Neural progenitor cell (in vitro differentiated cells): ENCODE measurements at places on chromosomes 7 and 10. TPM values are rescaled to one million over a fixed set of nuclear protein-coding genes. Genes with fewer than 3 reads are reported as not detected.

Gene LEP
- total RNA-seq, result not detected in 2 replicates

Gene MYO3A
- 0.09 and 0.46 TPM in 2 replicates for total RNA-seq

Gene NPFFR1
- 0.06 TPM in 1 of 2 replicates, not detected in the other for total RNA-seq

Gene IL6
- total RNA-seq, result not detected in 2 replicates

Gene TCF7L2
- total RNA-seq, result 11.0 and 12.3 TPM in 2 replicates

DNA sequence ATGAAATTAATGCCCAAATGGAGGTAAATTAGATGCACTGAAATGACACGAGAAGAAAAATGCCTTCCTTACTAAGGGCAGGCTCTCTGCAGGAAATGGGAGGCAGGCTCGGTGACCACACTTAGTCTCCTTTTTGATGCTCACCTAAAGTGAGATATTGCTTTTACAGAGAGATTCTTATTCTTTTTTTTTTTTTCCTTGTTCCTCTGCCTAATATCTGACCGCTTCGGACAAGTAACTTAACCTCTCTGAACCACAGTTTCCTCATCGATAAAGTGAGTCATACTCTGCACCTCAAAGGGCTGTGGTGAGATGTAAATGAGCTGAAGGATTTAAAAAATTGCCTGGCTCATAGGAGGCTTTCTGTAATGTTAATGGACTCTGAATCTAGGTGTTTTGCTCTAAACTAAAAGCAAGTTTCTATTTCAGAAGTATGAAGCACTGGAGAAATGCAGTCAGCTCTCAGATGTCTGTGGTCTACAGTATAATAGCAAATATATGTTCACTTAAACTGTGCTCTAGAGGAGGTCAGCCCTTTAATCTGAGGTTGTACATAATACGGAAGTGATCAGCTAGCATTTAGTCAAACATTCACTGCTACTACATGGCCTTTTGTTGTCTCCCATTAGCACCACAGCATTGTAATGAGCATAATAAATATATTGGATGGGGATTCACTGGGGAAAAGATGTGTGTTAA, 23.2 kb downstream of the NKX2-3 start:
- H3K4me1 ChIP-seq, result peaks cover 8% of the 10 kb centered on the region
- no peak overlapping the region for H3K4me3 ChIP-seq
- no peak for DNase-seq
- H3K27me3 ChIP-seq, result peaks cover 51% of the 10 kb centered on the region

GRCh38 chr10:122894261-122894944, 15.0 kb upstream of the FAM24B start:
- H3K4me3 ChIP-seq, result no peak overlapping the region
- H3K27me3 ChIP-seq, result no peaks in the 10 kb centered on the region
- no peaks in the 10 kb centered on the region for H3K4me1 ChIP-seq

GRCh38 chr10:110356628-110357245, 52.0 kb upstream of the SMNDC1 start:
- no peaks in the 10 kb centered on the region for H3K4me1 ChIP-seq
- no peaks in the 10 kb centered on the region for H3K36me3 ChIP-seq
- DNase-seq, result no peak
- no peak overlapping the region for H3K4me3 ChIP-seq
- no peaks in the 10 kb centered on the region for H3K27me3 ChIP-seq
- H3K27ac ChIP-seq, result no peak overlapping the region

DNA sequence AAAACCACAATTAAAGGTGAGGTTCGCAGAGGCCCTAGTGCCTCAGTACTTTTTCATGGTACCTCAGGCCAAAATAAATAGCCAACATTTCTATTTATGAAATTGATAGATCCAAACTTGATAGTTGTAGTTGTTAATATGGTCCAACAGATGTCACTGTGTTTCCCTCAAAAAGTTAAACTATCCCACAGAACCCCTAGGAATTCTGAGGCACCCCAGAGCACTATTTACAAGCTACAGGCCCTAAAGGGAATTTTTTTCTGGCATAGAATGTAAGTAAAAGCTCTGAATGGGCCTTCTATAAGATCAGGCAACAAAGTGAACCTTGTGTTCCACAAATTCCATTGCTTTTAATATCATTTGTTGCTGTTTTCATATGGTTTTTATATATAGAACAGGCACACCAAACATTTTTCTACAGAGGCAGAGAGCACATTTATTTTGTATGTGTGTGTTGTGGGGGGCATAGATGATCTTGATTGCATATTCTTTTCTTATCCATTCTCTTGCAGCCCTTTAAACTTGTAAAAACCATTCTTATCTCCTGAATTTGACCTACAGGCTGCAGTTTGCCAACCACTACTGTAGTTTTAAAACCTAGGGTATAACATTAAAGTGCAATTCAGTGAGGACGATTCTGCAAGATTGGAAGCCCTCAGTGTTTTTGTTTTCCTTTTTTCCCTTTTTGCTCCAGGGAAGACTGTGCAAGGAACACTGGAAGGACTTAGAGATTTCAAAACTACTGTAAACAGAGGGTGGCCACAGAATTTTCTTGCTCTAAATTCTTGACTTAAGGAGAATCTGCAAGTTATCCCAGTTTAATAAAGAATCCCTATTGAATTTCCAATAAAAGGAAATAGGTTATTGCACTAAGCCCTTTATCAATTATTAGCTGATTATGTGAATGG, 3.5 kb upstream of the ARL4A start:
- peaks cover 7% of the 10 kb centered on the region for H3K4me1 ChIP-seq
- no peak overlapping the region for H3K27ac ChIP-seq
- H3K27me3 ChIP-seq, result peaks cover 7% of the 10 kb centered on the region
- H3K4me3 ChIP-seq, result no peak overlapping the region
- H3K36me3 ChIP-seq, result no peaks in the 10 kb centered on the region
- DNase-seq, result no peak

DNA sequence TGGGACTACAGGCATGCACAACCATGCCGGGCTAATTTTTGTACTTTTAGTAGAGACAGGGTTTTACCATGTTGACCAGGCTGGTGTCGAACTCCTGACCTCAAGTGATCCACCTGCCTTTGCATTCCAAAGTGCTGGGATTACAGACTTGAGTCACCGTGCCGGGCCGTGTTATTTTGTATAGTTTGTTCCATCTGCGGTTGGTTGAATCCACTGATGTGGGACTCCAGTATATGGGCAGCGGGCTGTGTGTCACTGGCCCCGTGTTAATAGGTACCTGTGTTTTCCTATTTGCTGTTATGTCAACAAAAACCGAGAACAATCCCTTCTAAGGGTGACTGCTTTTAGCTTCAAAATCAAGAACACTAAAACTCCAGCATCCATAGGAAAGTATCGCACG, 297.6 kb upstream of the PITRM1 start:
- no peak overlapping the region for H3K4me3 ChIP-seq
- no peaks in the 10 kb centered on the region for H3K27me3 ChIP-seq
- H3K27ac ChIP-seq, result no peak overlapping the region
- DNase-seq, result no peak
- no peaks in the 10 kb centered on the region for H3K36me3 ChIP-seq

GRCh38 chr10:36373424-36374096, 731.5 kb upstream of the FZD8 start:
- H3K4me3 ChIP-seq, result no peak overlapping the region
- no peaks in the 10 kb centered on the region for H3K27me3 ChIP-seq
- no peaks in the 10 kb centered on the region for H3K36me3 ChIP-seq
- H3K27ac ChIP-seq, result no peak overlapping the region
- peak; percentile 5 for DNase-seq
- peaks cover 4% of the 10 kb centered on the region for H3K4me1 ChIP-seq

DNA sequence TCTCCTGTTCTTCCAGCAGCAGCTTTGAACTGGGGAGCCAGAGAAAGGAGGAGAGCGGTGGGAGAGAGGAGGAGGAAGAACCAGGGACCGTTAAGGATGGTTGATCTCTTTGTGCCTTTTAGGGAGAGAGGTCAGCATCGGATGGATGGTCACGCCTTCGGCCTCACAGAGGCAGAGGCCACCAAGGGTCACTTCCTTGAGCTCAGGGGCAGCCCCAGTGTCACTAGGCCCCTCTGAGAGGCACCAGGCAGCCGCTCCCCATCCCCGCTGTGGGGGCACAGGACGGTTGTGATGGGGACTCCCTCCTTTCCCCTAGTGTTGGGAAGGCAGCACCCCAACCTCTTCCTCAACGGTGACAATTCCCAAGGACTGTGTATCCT, 121.4 kb downstream of the DNAJB6 start:
- H3K4me1 ChIP-seq, result no peaks in the 10 kb centered on the region
- no peak for DNase-seq
- H3K27me3 ChIP-seq, result peaks cover 3% of the 10 kb centered on the region
- H3K4me3 ChIP-seq, result no peak overlapping the region
- H3K36me3 ChIP-seq, result no peaks in the 10 kb centered on the region
- H3K27ac ChIP-seq, result no peak overlapping the region

- H3K36me3 ChIP-seq, result no peaks in the 10 kb centered on the region
- no peak for DNase-seq
- no peak overlapping the region for H3K27ac ChIP-seq
- no peak overlapping the region for H3K4me3 ChIP-seq
These were observed 18.6 kb downstream of the AGMO start for GRCh38 chr7:15543256-15543655.

DNA sequence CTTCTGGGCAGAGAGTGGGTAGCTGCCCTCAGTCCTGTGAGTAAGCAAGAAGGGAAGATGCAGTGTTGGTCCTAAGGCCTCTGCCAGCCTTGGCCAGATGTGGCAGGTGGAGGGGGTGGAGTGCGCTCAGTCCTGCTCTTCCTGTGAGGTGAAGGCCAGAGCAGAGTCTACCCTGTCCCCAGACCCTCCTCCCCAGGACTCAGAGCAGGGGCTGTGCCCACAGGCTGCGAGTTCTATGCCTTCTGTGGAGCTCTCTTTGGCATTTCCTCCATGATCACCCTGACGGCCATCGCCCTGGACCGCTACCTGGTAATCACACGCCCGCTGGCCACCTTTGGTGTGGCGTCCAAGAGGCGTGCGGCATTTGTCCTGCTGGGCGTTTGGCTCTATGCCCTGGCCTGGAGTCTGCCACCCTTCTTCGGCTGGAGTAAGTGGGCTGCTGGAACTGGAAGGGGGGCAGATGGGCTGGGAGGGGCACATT, 4.0 kb downstream of the OPN4 start:
- no peak overlapping the region for H3K4me3 ChIP-seq
- no peaks in the 10 kb centered on the region for H3K27me3 ChIP-seq
- no peak overlapping the region for H3K27ac ChIP-seq
- H3K36me3 ChIP-seq, result no peaks in the 10 kb centered on the region
- H3K4me1 ChIP-seq, result no peaks in the 10 kb centered on the region

DNA sequence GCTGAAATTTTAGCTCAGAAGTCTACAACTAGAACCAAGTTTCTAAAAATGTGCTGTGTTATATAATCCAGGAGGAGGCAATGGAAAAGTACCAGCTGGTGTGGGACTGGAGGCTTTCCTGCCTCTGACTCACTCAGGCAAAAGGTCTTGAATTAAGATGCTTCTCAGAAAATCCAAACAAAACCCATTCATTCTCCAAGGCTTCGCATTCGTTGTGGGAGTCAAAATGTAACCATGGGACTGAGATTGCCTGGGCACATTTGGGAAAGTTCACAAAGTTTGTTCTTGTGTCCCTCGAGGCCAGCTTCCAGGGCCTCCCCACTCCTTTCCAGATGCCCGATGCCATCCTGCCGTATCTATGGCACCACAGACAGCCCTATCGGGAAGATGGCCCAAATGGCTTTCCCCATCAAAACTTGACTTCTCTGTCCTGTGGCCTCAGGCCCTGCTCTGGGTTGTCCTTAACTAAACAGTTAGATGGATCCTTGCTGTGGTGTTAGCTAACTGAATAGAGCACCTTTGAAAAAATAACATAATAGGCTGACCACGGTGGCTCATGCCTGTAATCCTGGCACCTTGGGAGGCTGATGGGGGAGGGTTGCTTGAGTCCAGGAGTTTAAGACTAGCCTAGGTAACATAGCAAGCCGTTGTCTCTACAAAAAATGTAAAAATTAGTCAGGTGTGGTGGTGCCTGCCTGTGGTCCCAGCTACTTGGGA, 180.5 kb downstream of the PFKFB3 start:
- H3K36me3 ChIP-seq, result no peaks in the 10 kb centered on the region
- no peaks in the 10 kb centered on the region for H3K4me1 ChIP-seq
- no peak overlapping the region for H3K27ac ChIP-seq

DNA sequence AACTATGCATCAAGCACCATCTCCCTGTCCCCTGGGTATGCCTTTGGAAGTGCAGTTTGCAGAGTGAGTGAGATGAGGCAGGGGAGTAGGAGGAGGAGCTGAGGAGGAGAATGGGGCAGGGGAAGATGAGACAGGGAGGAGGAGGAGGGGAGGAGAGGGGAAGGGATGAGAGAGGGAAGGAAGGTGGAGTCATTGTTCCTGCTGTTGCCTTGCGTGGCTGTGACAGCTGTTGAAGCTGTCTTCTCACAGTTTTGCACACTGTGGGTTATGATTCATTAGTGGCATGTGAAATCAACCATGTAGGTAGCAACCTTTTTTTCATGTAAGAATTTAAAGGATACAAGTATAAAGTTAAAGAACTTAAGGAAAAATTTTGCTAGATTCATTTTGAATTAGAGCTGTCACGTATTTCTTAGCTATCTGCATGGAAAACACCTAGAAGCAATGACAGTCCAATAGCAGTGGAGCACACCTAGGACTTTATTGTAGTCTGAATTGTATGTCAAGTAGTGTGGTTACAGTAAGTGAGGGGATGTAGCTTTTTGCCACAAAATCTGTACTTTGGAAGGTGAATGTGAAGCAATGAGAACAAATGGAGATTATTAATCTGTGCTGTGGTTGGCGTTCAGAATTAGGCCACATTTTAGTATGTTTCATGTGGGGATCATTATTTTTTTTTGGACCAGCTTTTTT, 21.7 kb downstream of the CCM2 start:
- no peaks in the 10 kb centered on the region for H3K27me3 ChIP-seq
- no peak for DNase-seq
- no peak overlapping the region for H3K4me3 ChIP-seq
- peaks cover 4% of the 10 kb centered on the region for H3K36me3 ChIP-seq
- no peak overlapping the region for H3K27ac ChIP-seq
- no peaks in the 10 kb centered on the region for H3K4me1 ChIP-seq

- no peak overlapping the region for H3K4me3 ChIP-seq
- no peak overlapping the region for H3K27ac ChIP-seq
- H3K36me3 ChIP-seq, result no peaks in the 10 kb centered on the region
- no peaks in the 10 kb centered on the region for H3K4me1 ChIP-seq
These were observed 476.9 kb downstream of the KCNMA1 start for GRCh38 chr10:77160679-77161078.

- no peak overlapping the region for H3K27ac ChIP-seq
- H3K36me3 ChIP-seq, result no peaks in the 10 kb centered on the region
- DNase-seq, result no peak
- no peaks in the 10 kb centered on the region for H3K4me1 ChIP-seq
These were observed 256.9 kb upstream of the CDC14C start for GRCh38 chr7:48667407-48667806.
